ENCODE measurements at places on chromosomes 16 and 17.

- no peak for DNase-seq
Measured at GRCh38 chr16:88309908-88310265, 72.9 kb upstream of the ZNF469 start.

DNA sequence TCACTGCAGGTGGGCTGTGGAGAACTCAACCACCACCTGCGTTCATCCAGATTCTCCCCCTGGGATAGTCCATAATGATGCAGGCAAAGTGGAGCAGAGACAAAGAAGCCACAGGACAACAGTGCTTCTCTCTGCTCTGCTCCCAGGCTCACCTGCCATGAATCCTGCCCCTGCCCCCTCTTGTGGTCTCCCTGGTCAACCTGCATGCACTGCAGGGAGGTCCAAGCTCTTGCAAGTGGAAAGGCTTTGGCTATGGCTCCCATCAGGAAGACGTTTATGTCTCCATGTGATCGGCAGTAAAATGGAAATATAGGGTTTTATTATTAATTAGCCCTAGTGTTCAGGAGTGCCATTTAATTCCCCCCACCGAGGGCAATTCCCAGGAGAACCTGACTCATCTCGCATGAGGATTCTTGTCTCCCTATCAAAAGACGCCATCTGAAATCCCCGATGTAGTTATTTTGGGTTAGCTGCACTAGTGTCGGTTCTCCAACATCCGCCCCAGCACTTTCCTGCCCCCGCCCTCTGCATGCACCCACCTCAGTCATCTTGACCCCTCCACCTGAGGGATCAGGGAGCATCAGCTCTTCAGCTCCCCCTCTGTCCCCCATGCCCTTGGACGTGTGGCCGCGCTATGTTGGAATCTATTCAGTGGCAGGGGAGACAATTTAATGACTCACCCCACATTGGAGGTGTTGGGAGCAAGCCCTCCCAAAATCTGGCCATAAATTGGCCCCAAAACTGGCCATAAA lies 91.8 kb downstream of the KCNJ12 start:
- DNase-seq: no peak

GRCh38 chr17:31786796-31787481 lies 72.1 kb downstream of the COPRS start:
- DNase-seq: no peak

GRCh38 chr17:80453126-80453997 lies 23.0 kb downstream of the NPTX1 start:
- DNase-seq: no peak

DNA sequence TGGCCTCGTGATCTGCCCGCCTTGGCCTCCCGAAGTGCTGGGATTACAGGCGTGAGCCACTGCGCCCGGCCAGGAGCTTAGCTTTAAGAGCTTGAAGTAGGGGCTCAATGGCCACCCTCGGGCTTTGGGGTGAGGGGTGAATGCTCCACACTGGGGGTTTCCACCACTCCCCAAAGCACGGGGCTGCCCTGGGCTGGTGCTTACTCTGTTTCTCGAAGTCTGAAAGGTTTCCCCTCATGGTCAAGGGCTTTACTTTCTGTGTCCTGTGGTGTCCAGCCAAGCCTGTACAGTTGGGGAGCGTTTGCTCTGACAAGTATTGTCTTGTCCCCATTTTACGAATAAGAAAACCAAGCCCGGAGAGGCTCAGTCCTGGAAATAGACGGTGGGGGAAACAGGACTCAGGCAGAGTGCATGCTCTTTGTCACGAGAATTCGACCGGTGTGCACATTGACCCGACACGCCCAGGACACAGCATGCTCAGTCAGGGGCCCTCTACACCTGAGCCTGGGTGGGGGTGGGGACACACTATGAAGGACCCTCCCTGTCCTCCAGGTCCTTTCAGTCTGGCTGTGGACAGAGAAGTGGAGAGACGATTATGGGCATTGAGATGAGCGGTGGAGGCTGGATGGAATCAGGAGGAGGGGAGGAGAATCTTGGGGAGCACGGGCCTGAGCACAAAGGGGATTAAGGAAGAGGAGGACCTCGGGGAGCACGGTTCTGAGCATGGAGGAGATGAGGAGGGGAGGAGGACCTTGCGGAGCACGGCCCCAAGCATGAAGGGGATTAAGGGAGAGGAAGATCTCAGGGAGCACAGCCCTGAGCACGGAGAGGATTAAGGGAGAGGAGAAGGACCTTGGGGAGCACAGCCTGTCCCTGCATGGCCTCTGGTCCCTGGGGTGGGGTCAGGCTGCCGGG lies 7.5 kb downstream of the CD7 start:
- DNase-seq: no peak

DNA sequence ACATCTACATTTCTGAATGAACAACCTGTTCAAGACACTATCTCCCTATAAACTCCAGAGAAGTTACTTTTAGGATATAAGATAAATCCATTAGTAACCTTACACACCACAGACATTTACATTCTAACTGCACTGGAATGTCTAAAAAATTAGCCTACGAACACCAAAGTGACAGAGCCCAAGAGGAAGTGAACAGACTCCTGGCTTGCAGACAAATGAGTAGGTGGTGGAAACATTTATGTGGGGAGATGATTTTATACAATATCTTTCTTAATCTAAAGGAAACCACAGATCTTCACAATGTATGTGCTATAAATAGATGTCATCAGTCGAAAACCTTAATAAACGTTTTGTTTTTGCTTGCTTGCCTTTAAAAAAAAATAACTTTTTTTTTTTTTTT lies 18.8 kb downstream of the ZNF652 start:
- no peak for DNase-seq

DNA sequence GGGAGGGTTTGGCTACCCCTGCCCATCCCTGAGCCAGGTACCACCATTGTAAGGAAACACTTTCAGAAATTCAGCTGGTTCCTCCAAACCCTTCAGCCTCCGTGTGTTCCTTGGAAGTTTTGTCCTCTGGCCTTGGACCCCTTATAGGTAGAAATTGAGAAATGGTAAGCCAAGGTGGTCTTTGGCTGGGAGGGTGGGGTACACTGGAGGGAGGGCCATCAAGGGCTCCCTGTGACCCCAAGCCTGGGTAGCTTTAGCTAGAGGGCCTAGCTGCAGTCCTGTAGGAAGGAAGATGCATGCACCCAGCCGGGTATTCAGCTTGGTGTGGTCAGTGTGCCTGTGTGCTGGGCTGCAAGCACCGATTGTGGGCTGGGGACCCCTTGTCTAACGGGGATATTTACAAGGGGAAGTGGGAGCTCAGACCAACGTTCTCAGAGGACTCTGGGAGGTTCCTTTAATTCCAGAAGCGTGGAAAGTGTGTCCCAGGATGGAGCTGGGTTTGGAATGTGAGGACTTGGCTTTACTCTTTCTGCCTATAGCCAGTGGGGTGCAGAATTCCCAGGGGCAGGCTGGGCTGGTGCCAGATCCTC lies 6.8 kb downstream of the NAT9 start:
- no peak for DNase-seq

DNA sequence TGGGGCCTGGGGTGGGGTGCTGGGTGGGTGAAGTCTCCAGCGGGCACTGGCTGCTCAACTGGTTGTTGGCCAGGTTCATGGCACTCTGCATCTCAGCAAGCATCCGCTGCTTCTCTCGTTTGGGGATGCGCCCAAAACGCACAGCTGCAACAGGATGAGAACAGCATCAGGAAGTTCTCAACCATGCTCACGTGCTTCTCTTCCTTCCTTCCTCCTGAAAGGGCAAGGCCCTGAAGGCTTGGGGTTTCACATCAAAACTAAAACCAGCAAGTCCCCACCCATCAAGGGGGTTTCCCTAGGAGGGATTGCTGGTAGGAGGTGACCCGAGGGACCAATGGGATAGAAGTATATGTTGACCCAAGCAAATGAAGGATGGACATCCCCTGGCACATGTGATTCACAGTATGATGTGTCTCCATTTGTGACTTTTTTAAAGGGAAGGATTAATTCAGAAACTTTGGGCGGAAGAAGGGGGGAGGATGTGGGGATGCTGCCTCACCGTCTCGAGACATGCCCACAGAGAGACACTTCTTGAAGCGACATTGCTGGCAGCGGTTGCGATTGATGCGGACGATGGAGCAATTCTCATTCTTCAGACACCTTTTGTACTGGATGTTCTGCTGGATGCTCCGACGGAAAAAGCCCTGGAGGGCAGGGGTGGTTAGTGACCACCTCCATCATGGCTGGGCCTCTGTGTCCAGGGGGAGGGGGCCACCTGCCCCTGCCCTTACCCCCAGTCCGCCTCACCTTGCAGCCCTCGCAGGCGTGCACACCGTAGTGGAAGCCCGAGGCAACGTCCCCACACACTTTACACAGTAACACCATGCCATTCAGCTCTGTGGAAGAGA lies 4.2 kb downstream of the NR1D1 start:
- DNase-seq: no peak

DNA sequence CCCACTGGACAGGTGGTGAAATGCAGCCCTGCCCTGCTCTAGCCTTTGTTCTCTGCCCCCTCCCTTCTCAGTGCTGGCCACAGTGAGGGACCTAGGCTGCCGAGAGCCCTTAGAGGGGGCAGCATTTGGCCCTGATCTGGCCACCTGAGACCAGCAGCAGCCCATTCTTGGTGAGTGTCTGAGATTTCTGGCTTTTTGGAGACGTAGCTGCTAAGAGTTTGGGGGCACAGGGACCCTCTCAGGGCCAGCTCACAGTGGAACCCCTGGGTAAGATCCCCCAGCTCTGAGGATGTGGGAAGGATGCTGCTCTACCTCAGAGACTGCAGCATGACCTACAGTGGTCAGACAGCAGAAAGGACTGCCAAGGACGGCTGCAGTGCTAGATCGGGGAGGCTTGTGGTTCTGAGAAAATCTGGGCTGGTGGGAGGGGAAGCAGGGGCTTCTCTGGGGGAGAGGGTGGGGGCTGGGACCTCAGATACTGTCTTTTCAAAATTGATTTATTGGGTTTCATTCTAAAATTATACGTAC lies 13.3 kb downstream of the GRB7 start:
- DNase-seq: no peak

DNA sequence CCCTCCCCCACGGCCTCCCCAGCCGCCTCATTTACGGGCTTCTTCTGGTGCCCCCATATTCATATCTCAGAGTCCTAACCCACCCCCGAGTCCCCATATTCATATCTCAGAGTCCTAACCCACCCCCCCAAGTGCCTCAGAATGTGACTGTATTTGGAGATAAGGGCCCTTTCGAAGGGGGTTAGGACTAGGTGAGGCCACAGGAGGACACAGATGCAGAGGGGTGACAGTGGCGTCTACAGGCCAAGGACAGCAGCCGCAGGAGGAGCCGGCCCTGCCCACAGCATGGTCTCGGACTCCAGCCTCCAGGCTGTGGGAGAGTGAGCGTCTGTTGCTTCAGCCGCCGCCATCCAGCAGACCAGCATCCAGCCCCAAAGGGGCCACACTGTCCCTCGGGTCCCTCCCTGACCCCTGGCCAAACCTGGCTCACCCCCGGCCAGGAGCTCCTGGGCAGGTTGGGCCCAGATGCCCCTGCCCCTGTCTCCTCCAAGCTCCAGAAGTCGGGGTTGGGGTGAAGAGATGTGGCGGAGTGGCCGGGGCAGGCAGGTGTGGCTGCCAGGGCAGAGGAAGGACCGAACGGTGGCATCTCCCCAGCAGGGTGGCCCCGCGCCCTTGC lies 25.5 kb downstream of the CACNA1H start:
- no peak for DNase-seq

DNA sequence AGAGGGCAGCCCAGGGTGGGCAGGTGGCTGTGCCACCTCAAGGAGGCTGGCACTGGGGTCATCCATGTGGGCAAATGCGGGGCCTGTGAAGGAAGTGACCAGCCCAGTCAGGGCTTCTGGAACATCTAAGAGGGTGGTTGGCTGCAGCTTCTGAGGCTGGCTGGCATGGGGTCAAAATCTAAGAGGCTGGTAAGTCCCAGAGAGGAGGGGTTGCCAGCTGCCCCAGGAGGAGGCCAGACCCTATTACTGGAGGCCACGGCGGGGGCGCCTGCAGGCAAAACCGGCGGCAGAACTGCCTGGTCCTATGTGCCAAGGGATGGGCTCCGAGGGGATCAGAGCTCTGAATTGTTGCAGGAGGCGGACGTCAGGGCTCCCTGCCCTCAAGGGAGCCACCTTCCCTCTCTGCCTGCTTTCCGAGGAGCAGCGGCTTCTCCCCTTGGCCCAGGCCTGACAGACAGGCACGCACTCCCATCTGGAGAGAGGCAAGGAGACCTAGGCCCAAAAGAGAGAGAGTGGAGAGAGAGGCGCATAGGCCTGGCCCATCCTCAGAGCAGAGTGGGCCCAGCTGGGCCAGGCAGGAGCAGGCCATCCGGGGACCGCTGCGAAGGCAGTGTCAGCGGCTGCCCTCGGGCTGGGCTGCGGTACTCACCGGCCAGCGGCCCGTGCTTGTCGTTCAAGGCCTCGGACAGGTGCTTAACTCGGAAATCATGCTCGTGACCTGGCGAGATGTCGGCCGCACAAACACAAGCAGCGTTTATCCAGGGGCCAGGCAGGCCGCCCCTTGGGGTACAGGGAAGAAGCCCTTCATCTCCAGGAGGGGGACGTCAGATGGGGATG lies 10.9 kb downstream of the ZACN start:
- DNase-seq: no peak

DNA sequence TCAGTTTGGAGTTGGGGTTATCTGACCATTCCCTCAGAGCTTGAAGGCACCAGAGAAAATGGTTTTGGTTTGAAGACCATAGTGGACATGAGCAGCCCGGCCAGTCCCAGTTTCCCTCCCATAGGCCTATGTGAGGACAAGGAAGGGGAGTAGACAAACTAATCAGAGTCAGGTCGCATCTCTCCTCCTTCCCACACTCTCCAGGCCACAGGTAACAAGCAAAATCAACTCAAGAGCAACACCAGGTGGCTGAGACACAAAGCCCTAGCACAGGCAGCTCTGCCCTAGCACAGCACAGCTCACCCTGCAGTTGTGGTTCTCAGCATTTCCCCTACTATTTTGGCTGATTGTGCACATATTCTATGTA lies 7.2 kb downstream of the SUPT4H1 start:
- no peak for DNase-seq

DNA sequence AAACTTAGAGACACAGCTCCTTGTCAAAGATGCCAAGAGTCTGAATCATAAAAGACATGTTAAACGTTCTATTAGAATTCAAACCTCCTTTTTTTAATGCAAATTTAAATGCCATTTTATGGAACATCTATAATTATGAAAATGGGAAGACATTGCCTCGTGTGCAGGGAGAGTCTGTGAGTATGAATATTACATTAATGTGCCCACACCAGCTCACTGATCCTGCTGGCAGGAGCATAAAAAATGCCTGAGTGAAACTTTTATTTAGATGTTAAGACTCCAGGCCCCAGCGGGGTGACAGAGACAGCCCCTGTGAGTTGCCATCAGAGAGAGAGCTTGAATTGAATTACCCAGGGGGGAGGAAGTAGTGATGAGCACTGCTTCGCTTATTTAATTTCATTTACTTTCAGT lies 84.8 kb downstream of the SNX11 start:
- DNase-seq: no peak

DNA sequence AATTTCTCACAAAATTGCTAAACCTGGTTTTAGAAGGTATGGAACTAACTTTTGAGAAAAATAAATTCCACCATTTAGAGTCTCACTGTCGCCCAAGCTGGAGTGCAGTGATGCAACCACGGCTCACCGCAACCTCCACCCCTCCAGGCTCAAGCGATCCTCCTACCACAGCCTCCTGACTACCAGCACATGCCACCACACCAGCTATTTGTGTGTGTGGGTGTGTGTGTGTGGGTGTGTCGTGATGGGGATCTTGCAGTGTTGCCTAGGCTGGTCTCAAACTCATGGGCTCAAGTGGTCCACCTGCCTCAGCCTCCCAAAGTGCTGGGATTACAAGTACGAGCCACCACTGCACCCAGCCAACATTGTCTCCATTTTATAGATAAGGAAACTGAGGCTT lies 71.3 kb upstream of the NOL11 start:
- no peak for DNase-seq

- no peak for DNase-seq
Measured at GRCh38 chr16:65062736-65063583, 58.9 kb downstream of the CDH11 start.

GRCh38 chr16:78939597-78939996 lies 660.9 kb downstream of the MAF start:
- DNase-seq: no peak

Data from thoracic aorta (tissue), 2 donors.